ENCODE measurements at places on chromosomes 11 and 22.

GRCh38 chr22:48754611-48755058, 1073.0 kb downstream of the BRD1 start:
- DNase-seq: no peak

DNA sequence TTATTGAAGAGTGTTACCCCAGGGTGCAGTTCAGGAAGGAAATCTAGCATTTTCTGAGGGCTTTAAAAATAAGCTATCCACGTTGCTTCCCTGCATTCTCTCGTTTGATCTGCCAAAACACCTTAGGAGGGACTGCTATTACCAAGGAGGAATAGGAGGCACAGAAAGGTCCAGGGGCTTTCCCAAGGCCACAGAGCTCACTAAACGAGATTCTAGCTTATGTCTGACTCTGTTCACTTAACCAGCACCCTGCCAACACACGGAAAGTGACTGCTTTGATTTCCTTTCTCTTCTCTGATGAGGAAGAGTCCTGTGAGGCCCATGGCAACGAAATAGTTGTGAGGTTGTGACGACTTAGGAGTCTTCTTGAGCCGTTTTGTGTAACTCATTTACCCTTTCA, 3.4 kb upstream of the PTPN5 start:
- DNase-seq: no peak

- DNase-seq: no peak
Measured at GRCh38 chr11:88357323-88358039, 19.9 kb upstream of the CTSC start.

DNA sequence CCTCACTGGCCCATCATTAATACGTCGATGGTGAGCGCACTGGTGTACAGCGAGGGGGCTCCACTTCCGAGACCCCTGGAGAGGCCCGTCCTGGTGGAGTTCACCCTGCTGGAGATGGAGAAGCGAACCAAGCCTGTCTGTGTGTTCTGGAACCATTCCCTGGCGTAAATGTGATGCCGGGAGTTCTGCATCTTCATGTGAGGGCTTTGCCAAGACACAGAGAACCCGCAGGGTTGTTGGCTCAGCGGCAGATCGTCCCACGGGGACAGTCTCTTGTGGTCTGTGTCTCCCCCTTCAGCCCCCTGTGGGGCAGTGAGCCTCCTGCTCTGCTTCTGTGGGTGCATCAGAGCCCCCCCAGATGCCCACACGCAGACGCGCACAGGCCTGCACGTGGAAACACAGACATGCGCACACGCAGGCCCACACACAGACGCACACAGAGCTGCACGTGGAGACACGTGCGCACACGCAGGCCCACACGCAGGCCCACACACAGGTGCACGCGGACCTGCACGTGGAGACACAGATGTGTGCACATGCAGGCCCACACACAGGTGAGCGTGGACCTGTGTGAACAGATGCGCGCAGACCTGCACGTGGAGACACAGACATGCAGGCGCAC, 55.8 kb upstream of the PRODH start:
- no peak for DNase-seq

DNA sequence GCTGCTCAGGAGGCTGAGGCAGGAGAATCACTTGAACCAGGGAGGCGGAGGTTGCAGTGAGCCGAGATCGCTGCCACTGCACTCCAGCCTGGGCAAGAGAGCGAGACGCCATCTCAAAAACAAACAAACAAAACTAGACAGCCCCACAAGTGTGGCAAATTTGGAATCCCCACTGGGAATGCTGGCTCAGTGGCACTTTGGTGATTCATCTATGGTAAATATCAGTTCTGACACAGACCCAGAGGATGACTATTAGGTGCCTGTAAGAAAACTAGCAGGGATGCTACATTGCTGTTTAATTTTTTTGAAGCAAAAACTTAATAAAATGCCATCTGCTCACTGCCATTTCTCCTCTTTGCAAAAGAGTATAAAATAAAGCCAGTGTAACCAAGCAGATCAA, 107.9 kb downstream of the NAT10 start:
- DNase-seq: no peak

GRCh38 chr11:114092953-114093352, 33.4 kb downstream of the ZBTB16 start:
- no peak for DNase-seq

DNA sequence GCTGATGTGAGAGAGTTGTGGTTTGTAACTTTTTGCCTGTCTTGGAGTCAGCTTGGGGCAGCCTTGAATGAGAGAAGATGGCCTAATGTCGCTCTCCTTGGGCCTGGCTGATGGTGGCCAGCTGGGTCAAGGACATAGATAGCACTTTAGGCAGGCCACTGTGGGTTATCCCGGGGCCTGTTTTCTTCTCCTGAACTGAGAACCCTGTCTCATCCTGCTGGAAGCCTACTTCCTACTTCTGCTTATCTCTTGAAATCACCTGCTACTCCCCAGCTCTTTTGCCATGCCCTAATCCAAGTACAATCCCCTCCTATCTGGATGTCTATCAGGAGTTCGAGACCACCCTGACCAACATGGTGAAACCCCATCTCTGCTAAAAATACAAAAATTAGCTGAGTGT, 49.5 kb downstream of the OSBP2 start:
- DNase-seq: no peak

- peak; percentile 54 for DNase-seq
Measured at GRCh38 chr22:20238536-20238900, 29.6 kb downstream of the RTN4R start.

DNA sequence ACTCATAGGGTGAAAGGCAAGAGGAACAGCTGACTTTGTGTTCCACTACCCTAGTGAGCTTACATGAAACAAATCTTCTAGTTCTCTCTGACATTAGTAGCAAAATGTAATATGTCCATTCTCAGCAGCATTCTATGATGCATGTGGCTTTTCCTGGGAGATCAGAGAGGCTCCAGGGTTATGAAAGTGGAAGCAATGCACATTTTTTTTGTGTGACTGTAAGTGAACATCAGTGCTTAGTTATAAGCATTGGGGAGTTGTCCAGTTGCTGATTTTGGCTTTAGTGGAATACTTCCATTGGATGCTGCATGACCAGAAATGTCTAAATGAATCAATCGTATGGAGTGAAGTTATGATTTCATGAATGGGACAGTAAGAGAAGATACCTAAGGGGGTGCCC, 255.9 kb downstream of the FAT3 start:
- no peak for DNase-seq

DNA sequence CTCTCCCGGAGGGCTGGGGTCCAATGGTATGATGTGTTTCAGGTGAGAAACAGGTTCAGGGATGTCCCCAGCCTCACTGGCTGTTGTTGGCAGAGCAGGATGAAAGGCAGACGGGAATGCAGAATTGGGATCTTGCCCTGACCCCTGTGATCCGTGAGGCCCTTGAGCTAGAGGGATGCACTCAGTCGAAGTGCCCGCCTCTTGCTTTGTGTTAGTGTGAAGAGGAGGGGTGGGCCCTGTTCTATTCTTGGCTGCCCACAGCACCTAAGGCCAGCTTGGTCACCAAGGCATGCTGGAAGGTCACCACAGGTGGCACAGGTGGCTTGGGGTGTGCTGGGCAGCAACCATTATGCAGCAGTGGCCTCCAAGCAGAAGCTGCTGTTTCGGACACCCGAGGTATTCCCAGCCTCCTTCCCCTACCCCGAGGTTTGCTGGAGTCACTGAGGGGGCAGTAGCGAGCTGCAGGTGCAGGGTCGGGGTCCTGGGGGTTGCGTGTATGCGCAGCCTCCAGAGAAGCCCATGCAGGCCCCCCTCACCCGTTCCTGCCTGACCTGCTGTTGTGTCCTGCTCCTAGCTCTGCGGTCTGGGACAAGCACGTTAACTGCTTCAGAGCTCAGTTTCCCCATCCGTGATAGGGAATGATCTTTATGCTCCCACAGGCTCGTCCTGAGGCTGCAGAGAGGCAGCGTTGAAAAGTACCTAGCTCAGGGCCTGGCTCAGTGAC, 13.0 kb downstream of the LRP5 start:
- no peak for DNase-seq

GRCh38 chr11:122746050-122746478, 90.5 kb downstream of the UBASH3B start:
- DNase-seq: no peak

GRCh38 chr11:76303399-76303798, 77.5 kb downstream of the THAP12 start:
- DNase-seq: no peak

DNA sequence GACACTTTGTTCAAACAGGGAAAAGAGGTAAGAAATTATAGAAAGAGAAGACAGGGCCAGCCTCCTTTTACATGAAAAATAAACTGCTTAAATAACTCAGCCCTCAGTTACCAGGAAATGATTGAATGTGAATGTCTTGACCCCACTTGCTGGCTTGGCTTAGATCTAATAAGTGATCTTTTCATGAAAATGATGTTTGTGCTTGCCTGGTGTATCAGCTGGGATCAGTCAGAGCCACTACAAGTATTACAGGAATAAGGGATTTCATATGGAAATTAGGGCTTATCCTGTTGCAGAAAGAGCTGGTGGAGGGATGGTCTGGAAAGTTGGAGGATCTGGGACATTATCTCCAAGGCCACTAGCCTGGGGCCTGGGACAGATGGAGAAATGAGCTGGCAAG, 51.8 kb downstream of the COMMD9 start:
- DNase-seq: no peak

DNA sequence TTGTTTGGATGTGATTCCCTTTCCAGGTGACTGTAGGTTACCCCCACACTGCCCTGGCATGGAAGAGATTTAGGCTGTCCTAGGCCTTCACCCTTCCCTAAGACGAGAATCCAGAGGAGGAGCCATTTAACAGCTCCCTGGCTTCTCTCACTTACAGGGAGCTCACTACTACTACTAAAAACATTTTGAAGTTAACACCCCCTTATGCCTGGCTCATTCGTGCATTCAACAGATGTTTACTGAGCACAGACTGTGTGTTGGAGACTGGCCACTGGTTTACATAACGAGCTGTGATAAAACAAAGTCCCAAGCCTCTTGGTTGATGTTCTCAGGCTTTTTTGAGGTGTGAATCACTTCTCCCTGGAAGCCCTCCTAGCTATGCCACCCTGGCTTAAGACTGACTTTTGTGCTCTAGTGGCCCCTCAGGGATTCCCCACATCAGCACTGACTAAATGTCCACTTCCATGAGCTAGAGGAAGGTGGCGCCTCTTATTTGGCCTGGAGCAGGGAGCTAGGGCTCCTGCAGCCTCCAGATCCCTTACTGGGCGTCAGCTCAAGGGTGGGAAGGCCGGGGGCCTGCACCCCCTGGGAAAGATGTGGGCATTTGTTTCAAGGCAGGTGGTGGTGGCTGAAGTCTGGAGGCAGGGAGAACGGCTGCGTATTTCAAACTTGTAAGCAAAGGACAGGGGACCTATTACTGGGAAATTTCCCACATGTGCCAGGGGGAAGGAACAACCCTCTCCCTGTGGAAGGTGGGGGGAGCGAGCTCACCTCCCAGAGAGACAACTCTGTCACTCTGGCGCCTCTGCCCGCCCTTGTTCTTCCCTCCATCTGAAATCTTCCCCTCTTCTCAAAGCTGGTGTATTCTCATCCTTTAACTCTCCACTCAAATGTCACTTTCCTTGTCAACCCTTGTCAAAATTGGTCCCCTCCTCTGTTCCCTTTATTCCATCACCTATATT, 19.4 kb upstream of the MALAT1 start:
- DNase-seq: no peak

DNA sequence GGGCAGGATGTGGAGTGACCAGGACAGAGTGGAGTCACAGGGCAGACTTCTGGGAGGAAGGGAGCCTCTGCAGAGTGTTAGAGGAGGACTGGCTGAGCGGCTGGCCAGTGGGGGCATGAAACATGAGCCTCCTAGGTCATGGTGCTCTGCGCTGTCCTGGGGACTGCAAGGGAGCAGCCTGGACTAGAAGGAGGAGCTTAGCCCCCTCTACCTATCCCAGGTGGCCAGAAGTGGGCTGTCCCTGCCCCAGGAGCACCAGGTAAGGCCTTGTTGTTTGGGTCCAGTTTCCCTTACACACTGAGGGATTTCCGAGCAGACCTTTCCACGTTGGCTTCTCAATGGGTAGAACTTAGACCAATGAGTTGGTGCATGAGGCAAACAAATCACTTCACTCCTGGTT, 7.4 kb downstream of the PKNOX2 start:
- no peak for DNase-seq

- no peak for DNase-seq
Measured at GRCh38 chr11:11416917-11417316, 63.9 kb upstream of the CSNK2A3 start.

DNA sequence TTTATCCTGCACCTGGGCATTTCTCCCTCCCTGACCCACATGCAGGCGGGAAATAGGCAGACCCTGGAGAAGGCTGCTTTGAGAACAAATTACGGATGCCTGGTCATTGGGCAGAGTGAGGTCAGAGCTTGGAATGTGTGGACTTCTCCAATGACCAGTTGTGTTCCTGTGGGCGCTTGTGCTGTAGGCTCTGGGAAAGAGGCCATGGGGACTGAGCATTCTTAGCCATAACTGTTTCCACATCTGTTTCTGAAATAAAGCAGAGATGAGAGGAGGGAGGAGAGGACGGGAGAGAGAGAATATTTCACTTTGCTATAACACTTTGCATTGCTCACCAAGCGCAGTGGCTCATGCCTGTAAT, 11.2 kb upstream of the TMEM184B start:
- no peak for DNase-seq

DNA sequence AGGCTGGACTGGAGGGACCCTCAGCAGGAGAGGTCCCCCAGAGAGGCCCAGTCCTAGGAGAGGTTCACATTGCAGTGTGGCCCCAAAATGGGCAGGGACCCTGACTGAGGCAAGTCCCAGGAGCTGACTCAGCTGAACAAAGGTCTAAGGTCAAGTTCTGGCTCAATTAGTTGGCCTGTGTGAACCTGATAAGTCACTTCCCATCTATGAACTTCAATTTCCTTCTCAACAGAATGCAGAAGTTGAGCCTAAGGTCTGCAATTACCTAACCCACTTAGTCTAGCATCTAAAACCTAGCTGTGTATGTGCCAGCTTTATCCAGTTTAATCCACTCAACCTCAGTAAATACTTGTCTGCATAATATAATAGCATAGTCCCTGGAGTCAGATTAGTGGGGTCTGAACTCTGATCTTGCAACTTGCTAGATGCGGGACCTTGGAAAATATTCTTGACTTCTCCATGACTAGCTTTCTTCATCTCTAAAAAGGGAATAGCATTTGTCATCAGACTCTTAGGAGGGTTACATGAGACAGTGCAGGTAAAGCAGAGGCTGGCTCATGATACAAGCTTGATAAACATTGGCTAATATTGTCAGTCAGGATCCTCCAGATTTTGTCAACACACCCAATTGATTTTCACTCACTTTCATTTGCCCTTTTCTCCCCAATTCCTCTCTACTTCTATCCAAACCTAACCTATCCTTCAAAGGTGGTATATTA, 465.5 kb downstream of the INSC start:
- no peak for DNase-seq

- DNase-seq: no peak
Measured at GRCh38 chr11:62921201-62921572, at the start of gene CHRM1. TSS of gene CHRM1 (minus strand) at chr11:62921363. CDS start at chr11:62911100, 10,263 bp downstream.

DNA sequence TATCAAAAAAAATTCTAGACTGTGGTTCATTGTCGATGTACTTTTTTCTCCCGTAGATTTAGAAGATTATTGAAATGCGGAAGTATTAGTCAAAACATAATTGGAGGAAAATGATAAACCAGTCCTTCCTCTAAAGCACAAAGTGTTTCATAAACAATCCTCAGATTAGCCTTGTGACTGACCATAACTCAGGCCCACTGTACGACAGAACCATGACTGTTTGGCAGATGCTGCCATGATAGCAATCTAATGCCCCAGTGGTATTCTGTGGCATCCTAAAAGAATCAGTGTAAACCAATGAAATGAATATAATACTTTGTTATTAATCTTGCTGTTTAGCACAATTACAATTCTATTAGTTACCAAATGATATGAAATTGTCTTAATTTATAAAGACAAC, 127.0 kb upstream of the CTSC start:
- DNase-seq: no peak
